H9 (cell line): ENCODE measurements at places on chromosomes 11 and 22. TPM values are rescaled to one million over a fixed set of nuclear protein-coding genes. Genes with fewer than 3 reads are reported as not detected.

The RAG1 gene
- 0.50 and 0.70 TPM in 2 replicates for total RNA-seq

The NRGN gene
- total RNA-seq: 6.4 and 7.0 TPM in 2 replicates

The LDHA gene
- 717 and 720 TPM in 2 replicates for total RNA-seq

The PRDM11 gene
- total RNA-seq: 11.5 and 12.0 TPM in 2 replicates

The SCGB1D4 gene
- total RNA-seq: not detected in 2 replicates

The FOLR3 gene
- not detected in 2 replicates for total RNA-seq

The FGF3 gene
- not detected in 2 replicates for total RNA-seq

The OR10A2 gene
- not detected in 2 replicates for total RNA-seq

The TRIM48 gene
- not detected in 2 replicates for total RNA-seq

The OR51E2 gene
- total RNA-seq: not detected in 2 replicates

The SAA2 gene
- total RNA-seq: not detected in 2 replicates

The MPPED2 gene
- 2.6 and 4.7 TPM in 2 replicates for total RNA-seq

The EIF3D gene
- 189 and 198 TPM in 2 replicates for total RNA-seq

The ZNF215 gene
- total RNA-seq: 18.0 and 18.2 TPM in 2 replicates

The UBQLNL gene
- not detected in 2 replicates for total RNA-seq
